ENCODE measurements at places on chromosomes 4 and X.

GRCh38 chr4:41174444-41174843, 39.9 kb downstream of the APBB2 start:
- no peak for DNase-seq

GRCh38 chr4:30616942-30617646, 103.1 kb upstream of the PCDH7 start:
- DNase-seq: no peak

GRCh38 chrX:25007059-25008053, 8.4 kb downstream of the ARX start:
- no peak for DNase-seq

- no peak for DNase-seq
These were observed 11.4 kb upstream of the CFAP299 start for GRCh38 chr4:80324171-80324570.

DNA sequence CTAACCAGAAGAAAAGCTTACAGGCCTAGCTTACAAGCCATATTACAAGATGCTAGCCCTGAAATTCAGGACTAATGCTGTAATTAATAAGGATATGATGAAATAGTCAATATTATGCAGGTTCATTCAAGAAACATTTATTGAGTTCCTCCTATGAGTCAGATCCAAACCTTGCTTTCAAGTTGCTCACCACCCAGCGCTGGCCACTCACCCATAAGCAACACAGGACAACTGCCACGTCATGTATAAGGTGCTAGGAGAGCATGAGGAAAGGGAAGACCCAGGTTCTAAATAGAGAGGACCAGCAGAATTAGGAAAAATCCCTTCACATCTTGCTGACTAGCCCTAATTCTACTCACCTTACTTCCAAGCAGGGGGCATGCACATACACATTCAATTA, 23.3 kb downstream of the MAML3 start:
- DNase-seq: no peak

GRCh38 chr4:16820329-16820728, 78.1 kb downstream of the LDB2 start:
- DNase-seq: no peak

DNA sequence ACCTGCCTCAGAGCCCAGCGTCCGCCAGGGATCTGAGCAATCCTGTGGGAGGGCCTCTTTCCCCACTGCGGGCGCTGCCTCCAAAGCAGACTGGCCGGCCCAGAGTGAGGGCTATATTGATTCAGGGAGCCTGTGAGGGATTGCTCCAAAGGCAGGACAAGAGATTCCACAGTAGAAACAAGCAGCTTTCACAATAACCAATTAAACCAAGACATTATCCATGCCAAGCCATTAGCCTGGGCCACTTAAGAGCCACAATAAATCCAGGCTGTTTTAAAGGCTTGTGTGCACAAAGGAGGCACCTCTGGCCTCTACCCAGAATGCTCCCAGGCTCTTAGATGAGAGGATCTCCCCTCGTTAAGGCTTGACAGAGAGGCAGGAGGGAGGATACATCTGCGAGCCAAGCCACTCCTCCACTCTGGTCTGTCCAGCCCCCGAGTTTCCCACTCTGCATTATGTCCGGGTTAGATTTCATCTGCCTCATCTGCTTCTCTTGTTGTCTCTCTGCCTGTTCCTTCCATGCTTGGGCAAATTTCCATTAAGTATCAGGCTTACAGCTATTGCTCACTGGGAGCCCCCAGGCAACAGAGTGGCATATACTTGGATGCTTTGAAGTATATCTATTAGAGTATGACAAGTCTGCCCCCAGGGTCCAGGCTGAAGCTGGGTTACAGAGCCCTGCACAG, 357.9 kb downstream of the UNC5C start:
- DNase-seq: no peak

Data from HS-27A (cell line).